Stimulated activated CD4-positive, alpha-beta T cell treated with anti-CD3 and anti-CD28 coated beads, Interleukin-15, amount 100 ng/mL, for 48 hours (primary cell): ENCODE measurements at places on chromosomes 5 and 9.

DNA sequence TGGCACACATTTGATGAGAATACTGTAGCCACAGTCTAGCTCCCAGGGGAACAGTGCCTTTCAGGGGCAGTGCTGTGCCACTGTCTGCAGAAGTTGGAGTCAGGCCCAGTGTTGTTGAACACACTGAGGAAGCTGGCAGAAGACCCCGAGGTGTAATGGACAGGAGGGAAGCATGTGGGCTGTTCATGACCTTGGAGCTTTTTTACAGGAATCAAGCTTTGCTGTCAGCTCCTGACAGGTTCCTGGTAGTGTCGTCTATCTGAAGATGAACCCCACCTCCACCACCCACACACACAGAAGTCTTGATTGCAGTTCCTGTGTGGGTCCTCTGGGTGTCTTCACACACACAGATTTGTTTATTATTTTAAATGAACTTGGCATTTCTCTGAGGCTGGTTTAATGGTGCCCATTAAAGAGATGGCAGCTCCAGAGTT, 40.3 kb upstream of the TNFAIP8 start:
- DNase-seq, result peak; percentile 59

DNA sequence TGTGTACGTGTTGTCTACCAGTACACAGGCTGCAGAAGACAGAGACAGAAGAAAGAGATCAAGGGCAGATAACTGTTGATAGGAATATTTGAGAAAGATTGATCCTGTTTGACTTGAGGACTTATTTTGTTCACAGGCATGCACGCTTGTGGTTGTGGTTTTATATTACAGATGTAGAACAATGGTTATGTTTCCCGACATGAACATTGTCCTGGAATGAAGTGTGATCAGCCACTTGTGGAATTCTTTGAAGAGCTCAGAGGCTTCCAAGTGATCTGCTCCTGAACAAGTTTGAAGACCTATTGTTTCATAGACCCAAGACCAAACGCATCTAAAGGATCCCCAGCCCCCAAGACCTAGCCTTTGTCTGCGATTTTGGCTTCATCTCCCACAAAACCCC, 13.7 kb downstream of the TEX53 start:
- DNase-seq, result no peak

DNA sequence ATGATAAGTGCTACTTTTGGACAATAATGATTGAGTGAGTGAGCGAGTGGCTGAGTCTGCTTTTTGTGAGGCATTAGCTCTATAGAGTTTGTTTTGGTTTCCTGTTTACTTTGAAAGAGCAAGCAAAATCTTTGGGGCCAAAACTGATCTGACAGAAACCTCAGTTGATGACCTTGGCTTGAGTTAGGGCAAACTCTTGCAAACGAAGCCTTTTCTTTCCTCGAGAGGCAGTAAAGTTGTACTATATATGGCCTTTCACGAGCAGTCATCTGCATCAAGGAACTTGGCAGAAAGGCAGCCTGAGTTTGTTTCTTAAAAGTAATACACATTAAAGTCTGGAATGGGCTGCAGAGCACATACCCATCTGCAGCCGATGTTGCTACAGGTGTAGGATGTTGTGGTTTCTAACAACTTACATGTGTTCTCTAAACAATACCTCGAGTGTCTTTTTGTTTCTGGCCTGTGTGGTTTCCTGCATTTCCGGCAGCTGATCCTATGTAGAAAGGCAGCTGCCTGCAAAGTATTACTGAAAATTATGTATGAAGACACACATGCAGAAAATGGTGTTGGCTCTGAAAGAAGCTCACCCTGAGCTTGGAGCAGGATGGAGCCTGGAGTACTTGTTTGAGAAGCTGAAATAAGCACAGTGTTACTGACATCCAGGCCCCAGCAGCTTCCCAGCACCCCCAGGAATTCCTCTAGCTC, 60.8 kb downstream of the FOXD1 start:
- peak; percentile 9 for DNase-seq

GRCh38 chr9:10661994-10662393, 49.2 kb upstream of the PTPRD start:
- no peak for DNase-seq

- DNase-seq, result no peak
These were observed 311.5 kb downstream of the EFNA5 start for GRCh38 chr5:107359033-107359915.

- no peak for DNase-seq
These were observed 71.5 kb downstream of the SEMA5A start for GRCh38 chr5:9474219-9475002.

DNA sequence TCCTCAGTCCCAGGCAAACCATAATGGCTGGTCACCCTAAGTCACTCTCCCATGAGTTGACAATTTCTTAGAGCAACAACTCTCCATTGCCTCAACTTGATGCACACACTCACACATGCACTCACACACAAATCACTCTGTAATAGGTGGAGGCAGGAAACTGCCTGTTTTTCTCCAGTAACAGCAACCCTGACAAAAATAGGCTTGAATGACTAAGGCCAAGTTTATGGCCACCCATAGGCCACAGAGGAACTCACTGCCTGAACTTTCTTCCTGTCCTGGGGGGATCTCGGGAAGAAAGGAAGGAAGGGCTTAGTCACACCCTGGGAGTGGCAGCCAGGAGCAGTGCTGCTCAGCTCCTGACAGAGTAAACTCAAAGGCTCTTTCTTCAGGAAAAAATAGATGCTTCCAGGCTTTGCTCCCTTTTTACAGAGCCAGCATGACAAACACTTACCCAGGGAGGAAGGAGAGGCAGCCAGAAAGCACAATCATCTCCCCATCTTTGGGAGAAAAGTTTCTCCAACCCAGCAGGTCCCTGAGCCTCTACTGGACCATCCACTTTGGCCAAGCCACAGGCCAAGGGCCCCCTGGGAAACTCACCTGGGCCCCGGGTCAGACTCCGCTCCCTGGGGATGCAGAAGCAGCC, 368 bp downstream of the SH3TC2 start:
- DNase-seq, result no peak

DNA sequence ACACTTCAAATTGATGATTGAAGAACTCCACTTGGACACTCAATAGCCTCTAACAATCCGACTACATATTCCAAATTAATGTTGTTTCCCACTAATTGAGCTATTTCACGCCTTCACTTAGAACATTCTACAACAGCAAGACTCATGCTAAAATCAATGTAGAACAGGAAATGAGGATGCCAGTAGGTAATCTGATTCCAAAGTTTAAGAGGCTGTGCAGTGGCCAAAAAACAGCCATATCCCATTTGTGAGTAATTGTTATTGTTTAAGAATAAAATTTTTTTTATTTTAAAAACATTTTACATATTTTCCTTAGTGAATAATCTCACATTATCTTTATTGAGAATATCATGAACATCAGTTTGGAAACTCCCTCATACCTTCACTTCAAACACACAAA, 35.7 kb upstream of the GHR start:
- DNase-seq, result no peak

- DNase-seq, result peak; percentile 84
These were observed 55.9 kb downstream of the SFXN1 start for GRCh38 chr5:175534070-175534932.

- peak; percentile 29 for DNase-seq
These were observed 1.3 kb downstream of the ECPAS start for GRCh38 chr9:111482694-111483438.

DNA sequence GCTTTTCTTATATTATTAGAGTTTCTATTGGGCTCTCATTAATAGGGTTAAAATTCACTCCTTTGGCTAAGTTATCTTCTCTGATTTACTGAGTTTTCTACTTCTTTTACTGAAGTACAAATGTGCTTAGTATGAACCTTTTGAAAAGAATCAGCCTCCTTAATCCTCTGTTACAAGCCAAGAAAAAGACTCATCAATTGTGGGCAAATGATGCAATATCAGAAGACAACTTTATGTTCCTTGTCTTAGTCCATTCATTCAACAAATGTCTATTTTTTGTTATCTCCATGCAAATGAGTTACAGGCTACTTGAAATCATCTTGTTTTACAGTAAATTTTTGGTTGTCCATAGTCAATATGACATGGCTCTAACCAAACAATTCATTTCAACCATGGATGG, 40.3 kb downstream of the SNCAIP start:
- DNase-seq, result no peak

- DNase-seq, result no peak
These were observed 111.4 kb downstream of the FANCC start for GRCh38 chr9:95206143-95206542.

DNA sequence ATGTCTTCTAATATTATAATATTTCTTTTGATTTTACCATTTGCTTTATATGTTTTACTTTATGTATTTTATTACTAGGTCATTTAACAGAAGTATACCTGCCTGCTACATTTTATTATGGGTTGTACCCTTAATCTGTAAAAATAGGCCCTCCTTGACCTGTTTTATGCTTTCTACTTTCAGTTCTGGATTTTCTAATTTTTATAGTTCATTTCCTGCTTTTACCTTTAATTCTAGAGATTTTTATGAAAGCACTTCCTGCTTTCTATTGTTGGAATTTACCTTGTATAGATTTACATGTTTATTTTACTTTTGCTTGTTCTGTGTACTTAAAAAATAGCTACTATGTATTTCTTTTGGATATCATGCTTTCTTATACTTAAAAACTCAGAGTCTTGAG, 20.6 kb downstream of the ZNF618 start:
- DNase-seq, result no peak

GRCh38 chr5:141608557-141608956, 10.2 kb downstream of the DIAPH1 start:
- no peak for DNase-seq

GRCh38 chr5:109971968-109972367, 282.2 kb downstream of the MAN2A1 start:
- no peak for DNase-seq

DNA sequence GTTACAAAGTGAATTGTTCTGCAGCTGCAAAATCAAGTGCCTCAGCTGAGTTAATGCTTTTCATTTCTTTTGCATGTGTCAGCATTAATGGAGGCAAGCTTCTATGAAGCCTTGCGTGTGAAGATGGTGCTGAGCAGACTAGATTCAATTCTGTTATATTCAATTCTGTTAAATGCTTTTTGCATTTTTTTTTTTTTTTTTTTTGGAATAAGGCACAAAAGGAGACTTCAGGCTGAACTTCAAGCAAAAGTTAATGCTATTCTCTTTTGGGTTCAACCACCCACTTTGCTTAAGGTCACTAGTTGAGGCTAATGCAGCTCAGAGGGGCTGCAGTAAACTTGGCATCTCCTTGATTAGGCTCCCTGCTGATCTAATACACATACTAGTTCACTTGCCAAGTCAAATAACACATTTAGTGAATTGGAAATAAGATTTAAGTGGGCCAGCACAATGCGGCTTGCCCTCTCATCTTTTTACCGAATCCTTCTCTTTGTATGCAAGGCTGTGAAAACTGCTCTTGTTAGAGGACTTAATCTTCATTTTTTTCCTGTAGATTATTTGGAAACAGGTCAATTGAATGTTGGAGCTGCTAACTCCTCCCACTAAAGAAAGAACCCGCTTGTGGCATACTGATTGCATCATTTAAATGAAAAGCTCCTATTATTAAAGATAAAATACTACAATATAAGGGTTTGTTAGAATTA, 1020.2 kb downstream of the NR2F1-AS1 start:
- no peak for DNase-seq

GRCh38 chr5:31300501-31300900, 107.0 kb downstream of the CDH6 start:
- DNase-seq, result no peak

DNA sequence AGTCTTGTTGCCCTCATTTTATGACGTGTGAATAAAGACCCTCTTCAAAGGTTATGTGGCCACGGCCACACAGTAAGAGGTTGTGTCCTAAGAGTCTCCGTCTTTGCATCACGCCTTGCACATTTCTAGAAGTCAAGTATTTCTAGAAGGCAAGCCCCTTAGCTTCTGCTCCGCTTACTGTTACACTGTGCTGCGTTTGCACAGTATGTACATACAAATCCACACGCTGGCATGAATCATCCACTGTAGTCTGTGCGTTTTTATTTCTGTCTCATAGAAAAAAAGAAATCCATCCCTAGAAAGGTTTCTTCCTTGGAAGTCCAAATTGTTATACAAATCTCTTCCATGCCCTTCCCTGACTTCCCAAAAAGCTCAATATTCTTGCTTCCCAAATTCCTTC, 21.4 kb upstream of the ICE1 start:
- DNase-seq, result no peak

DNA sequence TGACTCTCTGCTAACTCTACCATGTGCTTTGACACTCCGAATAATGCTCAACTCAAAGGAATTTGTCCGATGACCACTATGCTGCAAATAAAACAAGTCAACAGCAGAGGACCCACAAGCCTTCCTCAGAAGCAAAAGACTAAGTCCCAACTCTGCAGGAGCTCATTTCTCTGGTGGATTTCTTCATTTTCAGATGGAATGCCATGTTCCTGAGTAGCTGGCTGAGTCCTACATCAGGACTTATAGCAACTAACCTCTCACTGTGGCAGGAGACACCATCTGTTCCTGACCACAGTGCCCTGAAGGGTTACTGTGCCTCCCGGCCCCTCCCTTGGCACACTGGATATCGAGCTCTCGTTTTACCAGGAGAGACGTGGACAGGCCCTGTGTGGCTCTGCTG, 20.8 kb downstream of the LHFPL2 start:
- DNase-seq, result no peak

DNA sequence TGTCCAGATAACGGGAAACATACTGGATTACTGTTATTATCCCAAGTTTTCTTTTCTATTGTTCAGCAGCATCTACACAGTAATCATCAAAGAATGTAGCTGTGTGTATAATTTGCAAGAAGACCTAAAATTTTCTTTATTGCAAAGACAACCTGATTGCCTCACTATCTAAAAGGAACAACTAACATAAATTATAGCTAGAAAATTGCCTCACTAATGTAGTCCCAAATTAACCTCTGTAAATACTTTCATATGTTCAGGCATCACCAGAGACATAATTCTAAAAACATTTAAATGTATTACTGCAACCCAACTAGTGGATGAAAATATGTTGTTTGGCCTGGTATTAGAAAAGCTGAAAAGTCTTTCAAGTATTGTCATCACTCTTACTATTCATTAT, 275.4 kb downstream of the CDH12 start:
- no peak for DNase-seq

- no peak for DNase-seq
These were observed 20.4 kb downstream of the NSA2 start for GRCh38 chr5:74787424-74787823.

DNA sequence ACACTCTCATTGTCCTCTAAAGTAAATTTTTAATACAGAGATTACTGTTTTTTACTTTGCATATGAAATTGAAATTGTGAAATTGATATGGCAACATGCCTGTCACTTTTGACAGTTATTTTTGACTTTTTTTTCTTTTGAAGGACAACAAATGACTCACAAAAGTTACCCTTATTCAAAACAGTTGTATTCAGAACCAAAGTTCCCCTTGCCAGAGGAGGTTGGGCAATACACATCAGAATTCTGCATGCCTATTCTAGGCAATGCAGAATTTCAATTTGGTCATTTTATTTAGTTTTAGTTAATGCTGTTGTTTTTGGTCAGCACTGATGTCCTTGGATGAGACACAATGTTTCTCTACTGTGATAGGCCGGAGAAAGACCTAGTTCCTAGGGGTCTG, 299.1 kb upstream of the PRR16 start:
- no peak for DNase-seq

- no peak for DNase-seq
These were observed 29.3 kb upstream of the UNC5A start for GRCh38 chr5:176781054-176781375.

- peak; percentile 17 for DNase-seq
These were observed 41.3 kb upstream of the S1PR3 start for GRCh38 chr9:88949961-88950340.

- DNase-seq, result no peak
These were observed 2.5 kb downstream of the PCAT7 start for GRCh38 chr9:94557376-94557775.
